Thymus (tissue), 14 donors: ENCODE measurements at places on chromosomes 5 and 9.

GRCh38 chr9:128101690-128102089 lies 25.8 kb downstream of the PTGES2 start:
- DNase-seq: no peak

- no peak for DNase-seq
Measured at GRCh38 chr9:21443849-21444625, 3.8 kb downstream of the IFNA1 start.

DNA sequence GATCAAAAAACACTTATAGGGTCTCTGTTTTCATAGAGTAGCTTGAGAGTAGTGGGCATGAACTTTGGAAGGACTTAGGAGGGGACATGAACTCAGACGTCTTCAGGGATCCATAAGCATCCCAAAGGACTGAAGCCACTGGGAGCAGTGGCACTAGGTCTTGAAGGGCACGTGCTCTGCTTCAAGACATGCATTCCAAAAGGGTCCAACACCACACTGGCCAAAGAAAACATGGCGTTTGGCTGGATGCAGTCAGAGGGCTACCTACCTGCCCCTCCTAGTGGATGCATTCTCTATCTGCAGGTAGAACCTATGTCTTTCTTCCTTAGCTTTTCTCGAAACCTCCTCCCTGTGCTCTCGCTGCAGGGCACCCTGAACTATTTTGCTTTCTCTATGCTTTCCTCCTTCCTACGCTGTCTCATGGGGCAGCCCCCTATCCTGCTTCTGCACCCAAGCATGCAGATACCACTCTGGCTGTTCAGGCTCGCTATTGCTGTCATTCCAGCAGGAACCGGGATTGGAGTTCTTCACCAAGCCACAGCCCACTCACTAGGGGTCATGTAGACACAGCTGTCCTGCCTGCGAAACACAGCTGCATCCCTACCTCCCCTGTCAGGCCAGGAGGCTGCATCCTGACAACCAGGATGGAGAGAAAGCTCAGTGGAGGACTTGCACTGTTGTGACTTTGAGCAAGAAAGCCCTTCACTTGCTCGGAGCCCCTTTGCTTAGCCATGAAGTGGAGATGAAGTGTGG lies 11.9 kb downstream of the FAM240B start:
- no peak for DNase-seq

- DNase-seq: no peak
Measured at GRCh38 chr9:72552356-72552755, 30.9 kb downstream of the TMC1 start.

GRCh38 chr5:60699288-60699608 lies 718 bp downstream of the DEPDC1B start:
- no peak for DNase-seq

DNA sequence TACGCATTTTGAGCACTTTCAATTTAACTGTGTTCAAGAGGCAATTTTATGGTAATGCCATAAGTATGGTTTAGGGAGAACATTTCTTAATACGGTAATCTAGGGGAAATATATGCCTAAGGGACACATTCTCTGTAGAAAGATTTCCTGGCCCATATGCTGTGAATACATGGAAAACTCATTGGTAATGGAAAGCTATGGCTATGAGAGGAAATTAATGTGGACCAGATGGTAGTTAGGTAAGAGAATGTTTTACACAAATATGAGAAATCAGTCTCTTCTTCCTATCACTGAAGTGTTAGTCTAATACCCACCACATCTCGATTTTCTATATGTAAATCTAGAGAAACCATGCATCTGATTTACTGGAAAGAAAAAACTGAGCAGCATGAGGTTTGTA lies 105.0 kb downstream of the SEMA6A start:
- DNase-seq: no peak

GRCh38 chr9:89837162-89837933 lies 232.5 kb downstream of the GADD45G start:
- DNase-seq: no peak

- no peak for DNase-seq
Measured at GRCh38 chr9:91789941-91790340, 160.1 kb downstream of the ROR2 start.

DNA sequence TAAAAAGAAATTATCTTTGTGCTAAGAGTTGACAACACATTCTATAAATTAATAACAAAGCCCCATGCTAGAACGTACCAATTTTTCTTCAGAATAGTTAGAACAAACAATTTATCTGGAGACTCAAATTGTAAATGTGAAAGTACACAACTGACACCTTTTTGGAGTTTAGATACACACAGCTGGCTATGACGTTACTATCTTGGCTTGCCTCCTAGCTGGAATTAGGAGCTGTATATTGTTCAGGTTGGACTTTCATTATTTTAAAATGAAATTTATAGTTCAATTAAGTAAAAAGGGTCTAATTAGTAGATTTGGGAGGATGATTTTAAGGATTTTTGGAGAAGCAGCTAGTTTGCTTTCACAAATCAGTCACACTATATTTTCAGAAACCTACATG lies 393.9 kb upstream of the RIOK2 start:
- DNase-seq: no peak

- no peak for DNase-seq
Measured at GRCh38 chr9:20022410-20022809, 233.6 kb upstream of the SLC24A2 start.

DNA sequence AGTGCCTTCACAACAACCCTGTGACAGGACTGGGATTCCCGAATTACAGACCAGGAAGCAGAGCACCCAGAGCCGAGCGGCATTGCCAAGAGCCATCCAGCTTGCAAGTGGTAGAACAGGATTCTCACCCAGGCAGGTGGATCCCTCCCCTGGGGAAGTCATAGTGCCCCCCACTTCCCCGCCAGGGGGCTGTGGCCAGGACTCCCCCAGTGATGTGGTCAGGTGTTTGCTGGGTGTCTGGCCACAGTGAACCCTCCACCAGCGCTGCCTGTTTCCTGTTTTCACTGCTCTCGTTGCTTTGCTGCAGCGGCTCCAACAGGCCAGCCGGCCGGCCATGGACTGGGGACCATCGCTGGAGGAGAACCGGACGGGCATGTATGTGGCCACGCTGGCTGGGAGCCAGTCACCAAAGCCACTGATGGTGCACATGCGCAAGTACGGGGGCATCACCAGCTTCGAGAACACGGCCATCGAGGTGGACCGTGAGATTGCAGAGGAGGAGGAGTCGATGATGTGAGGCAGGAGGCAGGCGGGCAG lies 19.3 kb downstream of the SLC6A7 start:
- DNase-seq: no peak

DNA sequence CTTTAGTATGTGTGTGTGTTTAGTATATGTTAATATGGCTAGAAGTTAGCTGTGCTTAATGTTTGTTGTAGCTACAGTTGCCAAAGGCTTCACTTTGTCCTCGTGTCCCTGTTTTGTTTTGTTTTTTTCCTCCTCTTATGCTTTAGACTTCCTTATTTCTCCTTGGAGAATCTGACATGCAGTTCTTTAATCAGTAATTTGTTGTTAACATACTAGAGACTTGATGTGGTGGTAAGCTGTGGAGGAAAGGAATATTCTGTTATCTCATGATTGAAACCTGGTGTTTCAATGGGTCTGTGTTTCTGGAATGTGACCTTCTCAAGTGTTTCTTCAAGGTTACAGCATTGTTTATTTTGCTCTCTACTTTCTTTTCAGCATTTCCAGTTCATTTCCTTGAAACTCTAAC lies 515.6 kb upstream of the ST8SIA4 start:
- no peak for DNase-seq

DNA sequence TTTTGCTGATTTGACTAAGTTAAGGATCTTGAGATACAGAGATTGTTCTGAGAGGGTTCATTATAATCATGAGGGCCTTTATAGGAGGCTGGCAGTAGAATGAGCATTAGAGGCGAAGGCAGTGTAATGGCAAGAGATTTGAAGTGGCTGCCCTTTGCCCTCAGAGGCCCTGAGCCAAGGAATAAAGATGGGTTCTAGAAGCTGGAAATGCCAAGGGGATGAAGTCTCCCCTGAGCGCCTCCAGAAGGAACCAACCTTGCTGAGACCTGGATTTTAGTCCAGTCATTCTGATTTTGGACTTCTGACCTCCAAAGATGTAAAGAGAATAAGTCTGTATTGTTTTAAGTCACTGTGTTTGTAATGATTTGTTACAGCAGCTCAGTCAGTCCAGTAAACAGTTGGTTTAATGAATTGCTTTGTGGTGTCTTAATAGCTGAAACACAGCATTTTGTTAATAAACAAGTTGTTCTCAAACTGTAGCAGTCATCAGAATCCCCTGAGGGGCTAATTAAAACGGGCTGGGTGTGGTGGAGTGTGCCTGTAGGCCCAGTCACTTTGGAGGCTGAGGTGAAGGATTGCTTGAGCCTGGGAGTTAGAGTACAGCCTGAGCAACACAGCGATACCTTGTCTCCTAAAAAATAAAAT lies 23.2 kb downstream of the GLRX start:
- DNase-seq: no peak

- peak; percentile 89 for DNase-seq
Measured at GRCh38 chr9:129737479-129738274, 15.2 kb downstream of the PTGES start.

GRCh38 chr9:2494562-2494961 lies 127.0 kb upstream of the VLDLR start:
- no peak for DNase-seq
